ENCODE measurements at places on chromosomes 16 and 17.

GRCh38 chr17:49610883-49611584 is 35.4 kb downstream of the NXPH3 start:
- no peak for DNase-seq

DNA sequence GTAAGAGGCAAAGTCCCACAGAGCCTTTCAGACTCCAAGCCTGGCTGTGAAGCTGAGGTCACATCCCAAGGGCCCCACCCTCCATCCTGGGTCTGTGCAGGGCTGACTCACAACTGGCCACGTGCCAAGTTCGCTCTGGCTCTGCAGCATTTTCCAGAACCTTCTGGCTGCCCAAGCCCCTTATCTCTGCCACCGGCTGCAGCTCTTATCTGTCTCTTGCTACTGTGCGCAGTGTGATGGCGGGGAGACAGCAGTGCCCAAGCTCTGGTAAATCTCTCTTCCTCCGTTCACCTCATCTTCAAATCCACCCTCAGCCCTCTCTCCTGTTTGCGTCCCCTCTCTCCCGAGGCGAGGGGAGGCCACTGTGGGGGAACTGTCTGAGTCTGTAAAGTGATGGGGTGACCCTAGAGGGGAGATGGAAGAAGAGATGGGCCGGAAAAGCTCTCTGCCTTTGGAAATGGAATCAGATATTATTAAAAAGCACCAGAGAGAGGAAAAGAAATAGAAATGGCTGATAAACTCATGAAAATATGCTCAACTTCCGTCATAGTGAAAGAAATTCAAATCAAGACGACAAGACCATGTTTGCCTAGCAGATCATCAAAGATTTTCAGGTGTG is 162.7 kb upstream of the CDC42EP4 start:
- DNase-seq: peak; percentile 98

DNA sequence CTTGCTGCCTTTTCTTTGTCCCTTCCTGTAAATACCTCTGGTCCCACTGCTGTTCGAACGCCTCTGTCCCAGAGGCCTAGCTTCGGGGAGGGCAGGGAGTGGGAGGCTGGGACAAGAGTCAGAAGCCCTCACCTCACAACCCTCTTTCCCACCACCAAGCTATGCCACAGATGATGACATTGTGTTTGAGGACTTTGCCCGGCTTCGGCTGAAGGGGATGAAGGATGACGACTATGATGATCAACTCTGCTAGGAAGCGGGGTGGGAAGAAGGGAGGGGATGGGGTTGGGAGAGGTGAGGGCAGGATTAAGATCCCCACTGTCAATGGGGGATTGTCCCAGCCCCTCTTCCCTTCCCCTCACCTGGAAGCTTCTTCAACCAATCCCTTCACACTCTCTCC is 10.4 kb downstream of the ARRB2 start:
- DNase-seq: no peak

DNA sequence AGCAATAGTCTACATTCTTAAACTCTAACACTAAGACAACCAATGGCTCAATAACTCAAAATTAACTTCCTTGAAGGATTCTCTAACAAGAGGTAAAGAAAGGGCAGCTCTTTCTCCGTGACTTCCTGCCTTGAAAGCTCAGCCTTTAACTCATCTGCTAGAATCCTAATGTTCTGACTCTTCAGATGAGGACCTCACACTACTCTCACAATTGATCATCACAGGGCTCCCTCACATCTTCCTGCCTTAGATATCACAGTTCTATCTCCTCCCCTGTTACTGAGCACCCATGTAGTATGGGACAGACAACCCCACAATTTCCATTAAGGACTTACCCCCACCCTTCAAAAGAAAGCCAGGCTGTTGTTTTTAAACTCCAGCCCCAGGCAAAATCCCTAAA is 33.5 kb downstream of the SMURF2 start:
- no peak for DNase-seq

GRCh38 chr17:78709119-78709681 is 72.9 kb downstream of the CYTH1 start:
- DNase-seq: no peak

DNA sequence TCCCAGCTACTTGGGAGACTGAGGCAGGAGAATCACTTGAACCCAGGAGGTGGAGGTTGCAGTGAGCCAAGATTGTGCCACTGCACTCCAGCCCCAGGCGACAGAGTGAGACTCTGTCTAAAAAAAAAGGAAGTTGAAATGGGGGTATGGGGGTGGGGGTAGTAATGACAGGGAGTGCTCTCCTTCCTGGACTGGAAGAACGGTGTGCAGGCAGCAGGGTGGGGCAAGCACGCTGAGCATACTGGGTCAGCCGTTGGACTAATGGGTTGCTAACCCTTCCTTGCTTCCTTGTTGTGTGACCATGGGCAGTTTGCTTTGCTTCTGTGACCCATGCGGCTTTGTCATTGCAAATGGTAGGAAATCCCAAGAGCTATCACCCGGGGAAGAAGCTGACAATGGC is 16.5 kb downstream of the KATNIP start:
- DNase-seq: peak; percentile 76

- no peak for DNase-seq
Measured at GRCh38 chr17:72387487-72387886, 266.7 kb downstream of the SOX9 start.

- no peak for DNase-seq
Measured at GRCh38 chr16:22372882-22373661, 1.3 kb downstream of the CDR2 start.

- no peak for DNase-seq
Measured at GRCh38 chr17:13503526-13503925, 98.2 kb downstream of the HS3ST3A1 start.

DNA sequence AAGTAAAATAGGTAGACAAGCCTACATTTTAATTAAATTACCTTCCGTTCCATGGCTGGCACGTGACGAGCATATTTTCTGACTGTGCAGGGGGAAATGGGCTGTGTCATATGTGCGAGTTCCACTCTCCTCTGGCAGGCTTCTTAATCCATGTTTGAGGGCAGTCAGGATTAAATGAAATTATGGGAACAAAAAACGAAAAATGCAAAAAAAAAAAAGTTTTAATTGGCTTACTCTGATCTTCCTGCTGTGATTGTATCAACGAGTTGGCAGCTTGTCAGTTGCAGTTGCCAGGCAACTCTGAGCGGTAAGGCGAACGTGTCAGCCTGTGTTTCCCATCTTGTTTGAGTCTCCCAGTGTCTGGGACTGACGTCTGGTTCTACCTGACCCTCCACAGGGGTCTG is 302.9 kb upstream of the XYLT1 start:
- no peak for DNase-seq

DNA sequence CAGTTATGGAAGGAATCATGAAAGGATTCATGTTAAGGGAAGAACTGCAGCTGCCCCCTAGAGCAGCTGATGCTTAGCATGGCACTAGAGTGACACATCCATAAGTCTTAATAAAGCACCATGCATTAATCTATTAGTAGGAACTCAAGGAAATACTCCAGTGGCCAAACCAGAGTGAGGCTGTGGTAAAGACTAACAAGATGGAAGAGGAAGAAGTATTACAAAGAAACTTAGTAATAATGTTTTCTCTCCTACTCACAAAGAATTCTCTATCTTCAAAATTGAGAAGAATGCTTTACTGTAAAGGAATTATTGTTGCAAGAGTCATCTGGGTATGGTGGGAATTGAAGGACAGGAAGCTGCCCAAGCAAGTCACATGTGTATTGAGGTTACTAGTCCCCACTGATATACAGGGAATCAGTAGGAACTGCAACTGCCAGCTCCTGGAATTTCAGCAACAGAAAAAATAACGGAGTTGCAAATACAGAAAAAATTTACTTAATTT is 29.9 kb upstream of the TOM1L1 start:
- no peak for DNase-seq

GRCh38 chr16:19114359-19115147 is 789 bp downstream of the ITPRIPL2 start:
- peak; percentile 41 for DNase-seq

GRCh38 chr17:44628243-44629188 is 27.8 kb upstream of the MEIOC start:
- peak; percentile 63 for DNase-seq

DNA sequence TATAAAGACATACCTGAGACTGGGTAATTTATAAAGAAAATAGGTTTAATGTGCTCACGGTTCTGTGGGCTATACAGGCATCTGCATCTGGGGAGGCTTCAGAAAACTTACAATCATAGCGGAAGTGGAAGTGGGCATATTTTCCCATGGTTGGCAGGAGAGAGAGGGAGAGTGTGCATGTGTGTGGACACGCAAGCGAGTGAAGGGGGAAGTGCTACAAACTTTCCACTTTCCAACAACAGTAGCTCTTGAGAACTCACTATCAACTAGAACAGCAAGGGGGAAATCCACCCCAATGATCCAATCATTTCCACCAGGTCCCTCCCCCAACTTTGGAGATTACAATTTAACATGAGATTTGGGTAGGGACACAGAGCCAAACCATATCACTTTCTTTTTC is 11.1 kb downstream of the TAOK1 start:
- peak; percentile 36 for DNase-seq

GRCh38 chr16:8569650-8570346 is 20.5 kb downstream of the TMEM114 start:
- DNase-seq: no peak

DNA sequence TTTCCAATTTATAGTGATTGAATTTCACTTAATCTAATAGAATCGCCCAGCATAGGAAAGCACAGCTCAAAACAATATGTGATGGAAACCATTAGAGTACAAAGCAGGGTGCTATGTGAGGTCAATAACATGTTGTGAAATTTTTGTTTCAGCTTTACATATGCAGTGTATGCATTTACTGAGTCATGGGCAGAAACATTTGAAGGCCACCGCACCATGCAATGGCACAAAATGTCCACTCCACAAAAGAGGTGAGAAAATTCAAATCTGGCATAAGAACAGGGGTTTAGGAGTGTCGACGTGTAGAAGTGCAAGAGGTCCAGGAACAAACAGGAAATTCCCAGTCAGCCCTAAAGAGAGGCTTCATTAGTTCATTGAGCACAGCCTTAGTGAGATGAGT is 131.2 kb downstream of the ANKFN1 start:
- DNase-seq: no peak

GRCh38 chr17:38654411-38655398 is 20.1 kb downstream of the EPOP start:
- no peak for DNase-seq

DNA sequence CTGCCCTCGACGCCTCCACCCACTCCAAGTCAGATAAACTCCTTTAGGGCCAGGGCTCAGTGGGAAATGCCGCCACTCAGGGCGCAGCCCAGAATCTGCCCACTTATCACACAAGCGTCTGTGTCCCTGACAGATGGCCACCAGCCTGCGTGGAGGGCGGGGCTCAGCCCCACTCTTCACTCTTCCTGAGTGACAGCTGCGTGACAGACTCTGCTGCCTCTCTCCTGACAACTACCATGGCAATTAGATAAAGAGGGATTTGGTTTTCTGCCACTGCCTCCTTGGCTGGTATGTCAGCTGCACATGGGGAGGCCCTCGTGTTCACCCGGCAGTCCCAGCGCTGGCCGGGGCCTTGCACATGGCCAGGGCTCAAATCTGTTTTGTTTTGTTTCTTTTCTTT is 96.2 kb downstream of the RTN4RL1 start:
- peak; percentile 65 for DNase-seq

GRCh38 chr17:74900208-74900607 is 6.8 kb upstream of the FADS6 start:
- no peak for DNase-seq

DNA sequence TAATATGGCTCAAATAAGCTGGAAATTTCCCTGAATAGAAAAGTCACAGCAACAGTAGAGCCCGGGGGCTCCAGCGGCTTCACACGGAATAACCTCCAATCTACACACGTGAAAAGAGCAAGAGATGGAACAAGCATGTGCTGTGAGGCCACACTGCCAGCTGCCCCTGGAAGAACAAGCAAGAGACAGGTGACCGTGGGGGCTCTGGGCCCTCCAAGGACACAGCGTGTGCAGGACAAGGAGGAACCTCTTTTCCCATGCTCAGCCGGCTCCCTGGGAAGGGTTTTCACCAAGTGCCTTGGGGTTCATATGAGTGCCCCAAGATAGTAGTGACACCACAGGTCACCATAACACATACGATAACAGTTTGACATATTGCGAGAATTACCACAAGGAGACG is 110.2 kb upstream of the ZNF750 start:
- DNase-seq: no peak

GRCh38 chr16:84357191-84357651 is 11.1 kb upstream of the ATP2C2 start:
- peak; percentile 61 for DNase-seq

DNA sequence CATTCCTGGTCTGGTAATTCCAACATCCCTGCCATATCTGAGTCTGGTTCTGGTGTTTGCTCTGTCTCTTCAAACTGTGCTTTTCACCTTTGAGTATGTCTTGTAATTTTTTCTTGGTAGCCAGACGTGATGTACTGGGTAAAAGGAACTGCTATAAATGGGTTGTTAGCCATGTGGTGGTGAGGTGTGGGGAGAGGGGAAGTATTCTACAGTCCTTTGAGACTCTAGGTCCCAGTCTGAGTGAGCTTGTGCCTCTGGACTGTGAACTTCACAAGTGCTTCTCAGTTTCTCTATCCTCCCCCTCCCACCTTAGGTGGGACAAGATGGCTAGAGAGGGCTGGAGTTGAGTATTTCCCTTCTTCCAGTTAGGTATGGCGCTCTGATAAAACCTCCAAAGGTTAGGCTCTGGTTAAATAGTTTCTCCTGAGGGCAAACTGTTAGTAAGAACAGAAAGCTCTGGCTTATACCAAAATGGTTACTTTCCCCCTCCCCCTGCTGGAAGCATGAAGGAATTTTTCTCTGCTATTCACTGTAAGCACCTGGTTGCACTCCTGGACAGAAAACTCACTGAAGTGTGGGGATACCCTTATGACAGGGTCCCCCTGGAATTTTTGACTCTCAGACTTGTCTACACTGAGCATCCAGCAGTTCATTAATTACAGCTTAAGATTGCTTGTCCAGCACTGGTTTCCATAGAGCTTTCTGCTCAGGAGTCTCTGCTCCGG is 87.8 kb downstream of the MARCHF10 start:
- DNase-seq: peak; percentile 46

- DNase-seq: peak; percentile 72
Measured at GRCh38 chr16:1309888-1310831, 724 bp downstream of the UBE2I start.

- no peak for DNase-seq
Measured at GRCh38 chr16:50069060-50069459, 3.3 kb downstream of the HEATR3 start.

DNA sequence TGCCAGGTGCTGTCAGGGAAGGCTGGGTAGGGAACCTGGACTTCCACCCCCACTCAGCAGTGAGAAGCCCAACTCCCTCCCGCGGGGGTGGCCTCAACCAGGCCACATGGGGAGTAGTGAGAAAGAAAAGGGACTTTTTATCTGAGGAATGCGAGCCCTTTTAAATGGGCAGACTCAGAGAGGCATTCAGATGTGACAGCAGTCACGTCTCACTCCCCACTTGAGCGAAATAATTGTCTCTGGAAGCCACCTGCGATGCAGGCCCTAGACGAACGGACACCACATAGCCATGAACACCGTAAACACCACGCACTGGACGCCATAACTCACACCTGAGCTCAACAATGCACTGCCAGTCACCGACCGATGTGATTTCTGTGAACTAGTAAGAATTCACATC is 11.9 kb upstream of the CD300E start:
- DNase-seq: no peak

GRCh38 chr17:15213381-15214087 is 51.6 kb downstream of the PMP22 start:
- peak; percentile 67 for DNase-seq

GRCh38 chr16:10728003-10728887 is 15.4 kb upstream of the NUBP1 start:
- no peak for DNase-seq

GRCh38 chr17:48505788-48506187 is 25.0 kb downstream of the HOXB1 start:
- peak; percentile 80 for DNase-seq
